Aorta (tissue), 5 donors: ENCODE measurements at places on chromosomes 3 and 15. TPM values are rescaled to one million over a fixed set of nuclear protein-coding genes. Genes with fewer than 3 reads are reported as not detected.

TMC3 gene
- not detected for total RNA-seq

VIPR1 gene
- total RNA-seq = 7.6 TPM

DNA sequence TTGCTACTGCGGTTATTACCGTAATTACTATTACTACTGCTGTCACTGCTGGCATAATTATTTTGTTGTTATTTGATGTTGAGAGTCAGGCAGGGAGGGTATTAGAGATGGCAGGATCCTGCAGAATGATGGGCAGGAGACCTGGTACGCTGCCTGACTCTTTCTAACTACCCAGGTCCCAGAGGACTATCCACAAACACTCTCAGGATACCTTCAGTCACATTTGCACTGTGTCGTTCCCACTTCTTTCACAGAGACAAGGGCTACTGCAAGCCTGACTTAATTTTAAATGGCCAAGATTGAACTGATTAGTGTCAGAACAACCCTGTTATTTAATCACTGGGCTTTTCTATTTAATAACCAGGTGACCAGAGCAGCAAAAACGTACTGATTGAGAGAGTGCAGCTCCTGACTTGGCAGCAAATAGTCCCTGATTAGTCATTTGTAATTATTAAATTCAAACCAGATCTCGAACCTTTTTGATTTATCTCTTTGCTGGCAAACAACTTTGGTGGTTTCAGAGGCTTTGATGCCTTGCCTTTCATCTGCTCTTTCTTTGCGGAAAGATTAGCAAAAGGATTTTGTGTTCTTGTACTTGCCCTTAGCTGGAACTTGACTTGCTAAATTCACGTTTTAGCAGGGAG is 88.8 kb upstream of the ARHGEF3 start:
- H3K36me3 ChIP-seq = no peaks in the 10 kb centered on the region
- H3K4me3 ChIP-seq = no peak overlapping the region
- H3K27me3 ChIP-seq = no peaks in the 10 kb centered on the region
- no peak overlapping the region for H3K27ac ChIP-seq
- H3K4me1 ChIP-seq = no peaks in the 10 kb centered on the region

DNA sequence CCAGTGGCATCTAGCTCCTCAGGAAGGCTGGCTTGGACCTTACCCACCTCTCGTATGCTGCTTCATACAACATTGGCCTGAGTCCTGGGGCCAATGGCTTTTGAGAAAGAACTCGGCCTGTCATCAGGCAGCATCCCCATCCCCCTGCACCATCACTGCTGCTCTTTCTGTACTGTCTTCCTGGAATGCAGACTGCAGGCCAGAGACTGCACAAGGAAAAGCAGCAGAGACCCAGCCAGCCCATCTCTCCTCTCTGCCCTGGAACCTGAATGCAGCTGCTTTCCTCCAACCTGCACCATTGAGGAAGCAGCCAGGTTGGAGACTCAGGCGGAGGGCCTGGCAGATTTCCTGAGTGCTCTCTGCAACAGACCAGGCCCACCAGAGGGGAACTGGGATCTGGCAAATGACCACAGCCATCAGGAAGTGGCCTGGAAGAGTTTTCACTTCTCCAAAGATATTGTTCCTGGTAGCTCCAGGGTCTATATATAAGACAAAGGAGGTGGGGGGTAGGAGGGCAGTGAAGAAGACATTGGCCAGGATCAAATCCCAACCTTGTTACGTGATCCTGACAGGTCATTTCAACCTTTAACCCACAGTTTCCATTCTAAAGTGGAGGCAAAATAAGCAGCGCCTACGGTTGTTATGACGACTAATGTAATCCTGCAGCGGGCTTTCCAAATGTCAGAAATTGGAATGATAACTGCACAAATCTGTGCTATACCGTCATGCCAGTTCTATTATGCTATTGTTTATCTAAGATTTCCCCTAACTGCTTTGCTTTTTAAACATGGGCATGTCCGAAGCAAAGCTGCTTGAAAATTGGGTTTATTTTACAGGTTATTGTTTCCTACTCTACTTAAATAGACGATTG is 24.4 kb upstream of the RAB7A start:
- H3K4me3 ChIP-seq = no peak overlapping the region
- H3K27me3 ChIP-seq = no peaks in the 10 kb centered on the region
- no peak for DNase-seq
- H3K27ac ChIP-seq = no peak overlapping the region

DNA sequence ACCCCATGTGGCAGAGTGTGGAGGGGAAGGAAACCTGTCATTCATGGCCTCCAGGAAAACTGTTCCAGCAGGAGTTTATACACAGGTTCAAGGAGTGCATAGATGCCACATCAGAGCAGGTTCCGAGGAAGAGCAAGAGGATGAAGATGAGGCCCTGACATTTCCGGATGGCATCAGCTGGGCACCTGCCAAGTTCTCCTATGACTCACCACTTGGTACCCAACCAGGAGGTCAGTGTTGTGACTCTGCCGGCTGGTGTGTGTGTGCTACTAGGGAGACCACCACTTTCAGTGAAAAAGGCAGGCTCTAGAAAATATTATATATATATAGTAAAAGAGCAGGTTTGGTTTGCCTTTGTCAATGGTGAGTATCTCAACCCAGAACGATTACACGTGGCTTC is 69.3 kb downstream of the NTRK3 start:
- H3K4me3 ChIP-seq = no peak overlapping the region
- no peak for DNase-seq
- no peaks in the 10 kb centered on the region for H3K27me3 ChIP-seq
- H3K4me1 ChIP-seq = peaks cover 3% of the 10 kb centered on the region

GRCh38 chr3:60935709-60936108 is 315.5 kb downstream of the FHIT start:
- no peaks in the 10 kb centered on the region for H3K4me1 ChIP-seq
- H3K36me3 ChIP-seq = no peaks in the 10 kb centered on the region
- no peak overlapping the region for H3K27ac ChIP-seq
- DNase-seq = no peak
- no peak overlapping the region for H3K4me3 ChIP-seq
- no peaks in the 10 kb centered on the region for H3K27me3 ChIP-seq

GRCh38 chr15:40274350-40275274 is 8.3 kb downstream of the ANKRD63 start:
- H3K4me1 ChIP-seq = no peaks in the 10 kb centered on the region
- peak; percentile 88 for DNase-seq
- H3K27me3 ChIP-seq = no peaks in the 10 kb centered on the region
- no peak overlapping the region for H3K27ac ChIP-seq
- no peaks in the 10 kb centered on the region for H3K36me3 ChIP-seq

DNA sequence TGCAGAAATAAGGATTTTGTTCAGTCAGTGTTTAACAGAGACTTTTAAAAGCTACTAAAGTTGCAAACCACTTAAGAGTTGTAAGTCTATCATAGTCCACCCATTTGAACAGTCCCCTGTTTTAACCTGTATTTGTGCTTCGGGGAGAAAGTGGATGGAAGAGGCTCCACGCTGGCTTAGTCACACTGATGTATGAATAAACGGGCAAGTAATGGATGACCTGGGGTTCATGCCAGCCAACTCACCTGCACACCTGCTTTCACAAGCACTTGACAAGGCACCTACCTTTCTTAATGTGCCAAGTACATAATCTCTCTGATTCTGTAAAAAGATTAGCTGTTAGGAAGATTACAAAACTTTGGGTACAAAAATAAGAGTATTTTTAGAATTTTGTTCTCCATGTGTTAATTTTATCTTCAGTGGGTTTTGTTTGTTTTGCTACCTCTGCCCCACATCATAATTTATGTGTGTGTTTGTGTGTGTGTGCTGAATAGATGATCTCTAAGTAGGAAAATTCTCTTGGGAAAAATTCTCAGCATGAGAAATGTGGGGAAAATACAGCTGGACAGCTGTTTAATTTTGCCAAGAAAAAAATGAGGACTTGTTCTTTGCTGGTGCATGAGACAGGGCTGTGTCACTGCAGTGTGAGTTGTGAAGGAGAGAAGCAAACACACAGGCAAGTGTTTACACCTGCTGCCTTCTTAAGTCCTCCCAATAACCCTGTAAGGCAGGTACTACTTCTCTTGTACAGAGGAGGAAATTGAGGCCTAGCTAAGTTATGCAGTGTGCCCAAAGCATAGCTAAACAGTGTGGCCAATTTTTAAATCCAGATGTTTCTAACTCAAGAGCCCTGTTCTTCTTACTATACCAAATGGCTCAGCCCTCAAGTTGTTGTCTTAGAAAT is 181.2 kb upstream of the IL12A start:
- no peak for DNase-seq
- H3K27me3 ChIP-seq = no peaks in the 10 kb centered on the region
- no peaks in the 10 kb centered on the region for H3K36me3 ChIP-seq
- H3K4me1 ChIP-seq = peaks cover 5% of the 10 kb centered on the region
- no peak overlapping the region for H3K27ac ChIP-seq

DNA sequence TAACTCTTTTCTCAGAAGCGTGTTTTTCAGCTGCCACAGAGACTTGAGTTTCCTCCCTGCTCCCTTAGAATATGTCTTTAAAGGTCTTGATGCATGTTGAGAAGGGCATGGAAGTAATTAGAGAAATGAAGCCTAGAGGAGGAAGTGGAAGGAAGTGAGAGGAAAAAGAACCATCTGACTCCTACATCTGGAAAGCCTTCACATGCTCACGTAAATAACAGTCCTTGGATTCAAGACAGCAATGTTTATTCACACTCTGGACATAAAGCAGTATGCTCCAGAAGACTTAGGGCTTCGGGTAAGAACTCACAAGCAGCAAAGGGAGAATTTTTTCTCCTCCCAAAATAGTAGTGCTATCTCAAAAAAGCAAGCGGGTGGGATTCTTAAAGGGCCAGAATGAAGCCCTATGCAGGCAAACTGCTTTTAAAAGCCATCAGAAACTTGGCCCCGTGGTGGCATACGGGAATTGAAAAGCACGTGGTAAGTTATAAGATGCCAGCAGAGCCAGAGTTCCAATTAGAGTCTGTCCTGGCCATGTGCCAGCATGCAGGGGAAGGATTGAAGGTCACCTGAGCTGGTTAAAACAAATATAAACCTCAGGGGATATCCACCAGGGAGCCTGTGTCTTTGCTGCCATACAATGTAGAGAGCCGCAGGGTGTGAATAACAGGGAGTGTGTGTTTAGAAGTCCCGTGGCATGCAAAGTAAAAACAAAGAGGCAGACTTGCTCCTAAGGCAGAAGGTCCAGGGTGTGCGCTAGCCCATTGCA is 380.8 kb upstream of the NDN start:
- H3K4me1 ChIP-seq = no peaks in the 10 kb centered on the region
- H3K4me3 ChIP-seq = no peak overlapping the region
- no peak for DNase-seq
- no peaks in the 10 kb centered on the region for H3K36me3 ChIP-seq
- no peak overlapping the region for H3K27ac ChIP-seq

- no peak overlapping the region for H3K4me3 ChIP-seq
- H3K27me3 ChIP-seq = no peaks in the 10 kb centered on the region
- no peak for DNase-seq
- no peaks in the 10 kb centered on the region for H3K4me1 ChIP-seq
- H3K36me3 ChIP-seq = no peaks in the 10 kb centered on the region
Observed at GRCh38 chr3:58422756-58423325, 10.8 kb downstream of the PDHB start.
